A673 (cell line): ENCODE measurements at places on chromosomes 3 and 15.
A peak's percentile ranks its signal among the peaks of the same experiment; 100 is the strongest.

- no peak for DNase-seq
Observed at GRCh38 chr3:118272991-118273390, 761.7 kb downstream of the IGSF11 start.

DNA sequence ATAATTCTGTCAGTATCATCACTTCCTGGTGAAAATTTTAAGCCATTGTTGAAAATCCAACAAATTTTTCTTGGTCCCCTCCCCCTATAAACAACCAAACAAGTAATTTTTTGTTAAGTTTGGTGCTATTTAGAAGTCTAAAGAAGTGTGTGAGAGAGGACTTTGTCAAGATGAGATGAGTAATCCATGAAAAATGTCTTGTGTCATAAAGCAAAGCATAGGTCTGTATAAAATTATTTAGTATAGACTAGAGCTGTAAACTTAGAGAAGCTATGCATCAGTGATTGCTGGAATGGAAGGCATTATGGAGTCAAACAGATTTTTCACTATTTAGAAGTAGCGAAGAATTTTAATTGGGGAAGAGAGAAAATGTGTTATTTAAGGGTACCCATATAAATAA lies 31.4 kb downstream of the MAPK6 start:
- DNase-seq: peak; percentile 36

- peak; percentile 74 for DNase-seq
Observed at GRCh38 chr3:8970971-8971589, 7.8 kb upstream of the RAD18 start.

DNA sequence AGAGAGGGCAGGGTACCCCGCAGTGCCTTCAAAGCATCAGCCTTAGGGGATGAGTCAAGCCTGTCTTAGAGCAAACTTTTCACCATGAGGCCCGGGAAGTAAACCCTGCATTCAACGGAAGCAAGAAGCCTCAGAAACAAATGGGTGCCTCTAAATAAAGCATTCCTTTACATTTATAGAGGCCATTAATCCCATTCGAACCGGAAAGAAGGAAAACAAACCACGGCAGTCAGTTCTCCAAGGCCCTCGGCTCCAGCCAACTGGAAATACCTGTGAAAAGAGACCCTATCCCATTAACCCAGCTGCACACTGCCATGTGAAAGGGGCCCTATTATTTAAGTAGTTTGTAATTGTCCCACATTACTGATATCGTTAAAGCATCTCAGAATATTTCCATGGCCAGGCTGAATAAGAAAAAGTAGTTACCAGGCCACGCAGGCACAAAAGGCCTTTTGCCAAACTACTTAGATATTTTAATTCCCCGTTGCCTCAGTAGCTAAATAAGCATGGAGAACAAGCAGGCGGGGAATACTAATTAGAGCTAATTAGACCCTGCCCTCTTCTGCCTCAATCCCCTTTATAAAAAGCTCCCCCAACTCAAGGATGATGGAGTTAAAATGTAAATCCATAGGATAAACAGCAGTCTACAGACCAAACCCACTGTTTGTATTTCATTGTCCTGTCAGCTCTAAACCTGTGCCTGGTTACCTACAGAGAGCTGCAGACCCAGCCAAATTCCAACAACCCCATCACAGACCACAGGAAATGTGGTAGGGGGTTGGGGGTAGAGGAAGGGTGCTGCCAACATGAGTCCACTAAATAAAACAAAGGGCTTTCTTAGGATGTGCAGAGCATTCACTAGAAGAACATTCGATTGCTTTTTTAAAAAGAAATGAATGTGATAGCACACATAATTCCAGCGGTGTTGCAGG lies 4.1 kb downstream of the ITGB5 start:
- DNase-seq: peak; percentile 90

- no peak for DNase-seq
Observed at GRCh38 chr3:119571688-119572087, 7.6 kb upstream of the ADPRH start.

DNA sequence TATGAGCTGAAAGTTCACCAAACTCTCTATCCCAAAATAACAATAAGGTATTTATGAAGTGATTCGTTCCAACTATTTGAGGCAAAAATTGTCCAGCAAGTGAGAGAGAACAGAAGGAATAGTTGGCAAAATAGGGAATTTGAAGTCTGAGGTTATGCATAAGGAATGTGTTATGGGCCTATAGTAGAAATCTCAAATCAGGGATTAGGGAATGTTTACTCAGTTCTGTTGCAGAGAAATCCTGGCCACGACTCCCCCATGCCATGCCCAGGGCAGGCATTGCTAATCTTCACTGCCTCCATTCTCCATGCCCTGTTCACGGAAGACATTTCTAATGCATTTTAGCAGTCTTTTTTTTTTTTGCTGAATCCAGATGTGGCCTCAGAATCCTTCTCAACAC lies 58.6 kb downstream of the FLNB start:
- DNase-seq: no peak

GRCh38 chr3:113254171-113254947 lies 43.0 kb downstream of the BOC start:
- no peak for DNase-seq

DNA sequence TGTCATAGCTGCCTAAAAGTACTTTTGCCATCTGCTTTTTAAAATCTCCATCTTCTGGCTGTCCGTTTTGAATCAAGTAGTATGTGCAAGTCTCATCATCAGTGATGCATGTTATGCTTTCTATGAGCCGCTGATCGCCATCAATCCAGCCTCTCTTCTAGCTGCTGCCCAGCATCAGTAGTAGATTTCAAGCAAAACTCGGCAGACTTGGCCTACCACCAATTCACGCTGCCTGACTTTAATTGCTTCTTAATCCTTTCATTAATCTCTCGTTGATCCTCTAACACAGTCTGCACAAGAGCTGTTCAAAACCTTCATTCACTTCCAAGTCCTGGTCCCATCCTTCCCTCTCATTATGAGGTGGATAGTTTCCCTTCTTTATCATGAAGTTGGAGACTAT lies 104.9 kb downstream of the NSUN3 start:
- peak; percentile 58 for DNase-seq

DNA sequence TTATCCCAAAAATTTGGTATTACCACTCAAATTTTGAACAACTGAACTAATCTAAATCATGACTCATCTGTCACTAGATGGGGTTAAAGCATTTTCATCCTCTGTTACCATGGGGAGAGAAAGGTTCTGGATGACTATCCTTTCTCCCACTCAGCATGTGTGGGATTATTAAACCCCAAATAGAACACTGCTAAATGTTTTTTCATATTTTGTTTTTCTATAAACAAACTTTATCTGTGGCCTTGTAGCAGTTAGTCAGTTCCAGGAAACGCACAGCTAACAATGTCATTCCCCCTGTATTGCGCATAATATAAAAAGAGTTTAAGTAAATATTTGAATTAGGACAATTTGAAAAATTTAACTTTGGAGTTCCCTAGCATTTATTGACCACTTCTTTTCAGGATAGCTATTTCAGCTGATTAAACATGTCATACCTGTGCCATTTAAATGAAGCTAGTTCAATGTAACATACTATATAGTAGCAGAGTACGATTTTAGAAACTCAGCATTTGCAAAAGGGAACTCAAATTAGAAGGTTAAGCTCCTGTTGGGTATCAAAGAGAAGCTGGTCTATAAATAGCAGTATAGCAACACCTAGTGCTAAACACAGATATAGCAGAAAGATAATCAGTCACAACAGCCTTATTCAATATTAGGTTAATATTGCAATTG lies 9.2 kb upstream of the TMEM212 start:
- DNase-seq: peak; percentile 37

DNA sequence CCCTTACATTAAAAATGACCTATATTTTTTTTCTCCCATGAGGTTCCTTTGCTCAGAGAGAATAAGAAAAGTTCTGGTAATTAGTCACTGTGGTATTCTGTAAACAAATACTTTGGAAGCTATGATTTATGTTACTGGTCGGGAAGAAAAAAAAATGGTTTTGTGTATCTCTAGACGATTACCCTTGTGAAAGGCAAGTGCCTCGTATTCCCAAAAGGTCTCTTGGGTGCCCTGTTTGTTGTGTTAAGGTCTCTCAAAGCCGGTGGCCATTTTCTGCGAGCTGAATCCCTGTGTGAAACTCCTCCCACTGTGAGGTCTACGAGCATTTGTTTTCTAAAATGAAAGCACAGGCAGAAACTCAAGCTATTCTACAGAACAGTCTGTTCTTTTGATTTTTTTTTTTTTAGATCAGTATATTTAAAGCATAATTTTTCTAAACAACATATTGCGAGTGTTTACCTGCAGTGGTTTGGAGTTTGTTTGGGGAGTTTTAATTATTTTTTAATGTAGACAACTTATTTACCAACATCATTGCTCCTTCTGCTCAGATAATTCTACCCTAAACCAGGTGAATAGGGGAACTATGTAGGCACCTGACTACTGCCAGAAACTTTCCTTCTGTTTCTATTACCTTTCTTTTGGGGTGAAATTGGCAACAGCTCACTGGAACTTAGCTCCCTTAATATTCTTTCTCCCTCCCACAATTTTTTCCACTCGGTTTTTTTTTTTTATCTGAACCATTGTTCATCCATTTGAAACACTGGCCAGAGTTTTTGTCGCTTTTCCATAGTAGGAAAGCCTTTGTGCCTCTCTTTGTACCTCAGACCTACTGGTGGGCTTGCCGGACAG lies 44.0 kb downstream of the ZBTB38 start:
- DNase-seq: peak; percentile 82

DNA sequence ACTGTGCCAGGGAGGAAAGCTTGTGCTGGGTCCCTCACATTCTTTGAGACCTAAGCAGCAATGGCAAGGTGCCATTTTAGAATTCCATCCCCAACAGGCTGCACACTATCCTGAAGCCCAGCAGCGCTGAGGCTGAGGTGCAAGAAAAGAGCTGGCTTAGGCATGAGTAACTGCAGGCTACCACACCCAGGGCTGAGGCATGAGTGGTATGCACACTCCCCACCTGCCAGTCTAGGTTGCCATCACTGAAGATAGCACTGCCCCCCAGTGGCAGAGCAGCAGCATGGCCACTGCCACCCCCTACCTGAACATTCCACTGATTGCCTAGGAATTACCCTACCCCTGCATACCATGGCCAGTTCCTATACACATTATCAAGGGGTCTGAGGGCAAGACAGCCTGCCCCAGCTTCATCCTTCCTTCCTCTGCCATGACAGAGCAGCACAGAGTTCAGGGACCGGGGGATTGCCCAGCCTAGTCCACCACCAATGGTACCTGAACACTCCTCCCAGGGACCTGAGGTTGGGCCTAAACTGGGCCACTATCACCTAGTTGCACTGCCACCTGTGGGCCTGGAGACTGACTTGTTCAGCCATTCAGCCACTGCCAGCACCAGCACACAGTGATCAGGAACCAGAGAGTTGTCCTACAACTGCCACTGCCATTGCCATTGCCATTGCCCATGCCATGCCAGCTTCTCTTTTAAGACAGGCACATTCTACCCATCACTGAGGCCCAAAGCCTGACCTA lies 129.8 kb downstream of the SATB1 start:
- peak; percentile 11 for DNase-seq

- DNase-seq: no peak
Observed at GRCh38 chr3:45538641-45538986, 55.9 kb upstream of the LIMD1 start.

- DNase-seq: peak; percentile 44
Observed at GRCh38 chr3:131716007-131716406, 213.2 kb upstream of the MRPL3 start.

GRCh38 chr15:41821831-41822230 lies 6.1 kb upstream of the JMJD7 start:
- DNase-seq: no peak

- DNase-seq: no peak
Observed at GRCh38 chr3:37542772-37543449, 318.8 kb upstream of the CTDSPL start.

- peak; percentile 38 for DNase-seq
Observed at GRCh38 chr3:106276755-106277612, 408.2 kb upstream of the CBLB start.

DNA sequence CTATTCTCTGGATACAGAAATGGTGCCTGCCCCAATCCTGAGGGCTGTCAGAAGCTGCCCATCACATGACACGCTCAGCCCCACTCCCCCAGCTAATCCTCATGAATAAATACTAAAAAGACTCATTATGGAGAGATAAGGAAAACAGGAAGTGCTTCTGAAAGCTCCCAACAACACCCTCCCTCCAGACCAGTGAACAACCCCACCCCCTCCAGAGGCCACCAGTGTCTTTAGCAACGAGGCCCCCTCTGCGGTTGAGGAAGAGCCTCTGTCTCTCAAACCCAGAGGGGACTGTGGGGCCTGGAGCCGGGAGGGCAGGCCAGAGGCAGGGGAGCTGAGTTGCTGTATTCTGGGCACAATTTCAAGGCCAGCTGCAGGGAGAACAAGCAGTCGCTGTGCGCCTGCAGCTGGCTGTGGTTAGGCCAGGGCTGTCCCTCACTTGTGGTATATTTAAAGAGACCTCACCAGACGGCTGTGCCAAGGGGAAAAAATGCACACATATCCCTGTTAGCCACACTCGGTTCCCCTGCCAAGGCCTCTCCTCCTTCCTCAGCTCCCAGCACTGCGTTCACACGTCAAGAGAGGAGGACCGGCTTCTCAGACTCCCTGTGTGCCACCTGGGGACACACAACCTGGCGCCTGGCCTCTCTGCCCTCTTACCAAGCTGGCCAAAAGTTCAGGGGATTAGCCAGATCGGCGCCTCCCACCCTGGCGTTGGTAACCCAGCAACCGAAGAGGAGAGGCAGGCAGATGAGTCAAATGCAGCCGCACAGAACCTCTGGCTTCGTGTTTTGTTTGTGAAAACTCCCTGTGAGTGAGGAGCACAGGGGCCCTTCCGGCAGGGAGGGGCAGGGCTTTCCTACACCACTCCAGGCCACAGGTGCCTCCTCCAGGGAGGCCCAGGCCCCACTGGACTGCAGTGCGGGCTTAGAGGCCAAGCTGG lies 101.2 kb upstream of the ETV5 start:
- DNase-seq: peak; percentile 93

DNA sequence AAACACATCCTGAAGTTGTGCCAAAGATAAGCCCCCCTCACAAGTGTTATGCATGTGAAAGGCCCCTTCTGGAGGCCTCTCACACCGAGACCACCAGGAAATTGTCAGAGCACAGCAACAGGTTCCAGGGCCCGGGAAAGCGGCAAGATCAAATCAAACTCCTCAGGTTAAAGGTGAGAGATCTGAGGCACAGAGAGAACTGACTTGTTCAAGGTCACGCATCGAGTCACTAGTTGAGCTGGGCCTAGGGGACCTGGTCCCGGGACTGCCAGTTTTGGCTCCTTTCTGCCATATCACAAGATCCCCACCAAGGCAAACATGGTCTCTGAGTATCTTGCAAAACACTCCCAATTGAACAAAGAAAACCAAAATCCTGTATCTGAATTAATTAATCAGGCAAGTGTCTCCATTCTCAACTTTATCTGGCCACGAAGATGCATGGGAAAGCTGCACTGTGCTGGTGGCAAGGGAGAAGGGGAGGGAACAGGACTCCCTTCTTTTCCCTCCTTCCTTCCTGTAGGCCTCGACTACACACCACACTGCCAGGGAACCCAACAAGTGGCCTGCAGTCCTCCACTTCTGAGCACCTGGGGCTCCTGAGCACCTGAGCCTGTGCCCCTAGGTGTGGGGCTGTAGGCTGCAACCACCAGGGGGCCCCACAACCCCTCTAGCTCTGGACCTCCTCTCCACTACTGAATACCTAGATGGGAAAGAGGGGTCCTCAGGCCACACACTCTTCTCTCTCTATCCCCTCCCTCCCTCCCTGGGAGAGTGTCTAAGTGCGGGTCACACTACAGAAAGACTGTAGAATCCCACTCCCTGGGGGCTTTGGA lies 37.3 kb downstream of the ANP32A start:
- peak; percentile 27 for DNase-seq
